ENCODE measurements at places on chromosomes 12 and 14.

GRCh38 chr12:63238892-63239291 lies 87.9 kb upstream of the AVPR1A start:
- no peak for DNase-seq

DNA sequence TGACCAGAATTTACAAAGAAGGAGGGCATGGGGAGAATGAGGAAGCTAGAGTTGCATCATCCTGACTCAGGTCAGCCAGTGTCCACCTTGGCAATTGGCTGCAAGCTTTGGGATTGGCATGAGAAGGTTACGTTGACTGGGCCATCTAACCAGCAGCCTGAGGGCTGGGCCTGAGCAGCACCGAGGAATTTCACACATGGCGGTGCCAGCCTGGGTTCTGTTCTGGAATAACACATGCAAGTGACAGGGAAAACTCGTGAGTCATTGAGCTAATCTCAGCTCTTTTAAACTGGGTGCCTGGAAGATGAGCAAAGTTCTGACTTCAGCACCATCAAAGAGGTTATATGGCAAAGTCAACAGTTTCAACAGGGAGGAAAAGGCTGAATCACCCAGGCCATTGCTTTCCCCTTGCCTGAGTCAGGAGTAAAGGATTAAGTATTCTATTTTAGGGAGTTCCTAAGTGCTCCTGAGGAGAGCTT lies 543.2 kb upstream of the TBX3 start:
- peak; percentile 87 for DNase-seq

DNA sequence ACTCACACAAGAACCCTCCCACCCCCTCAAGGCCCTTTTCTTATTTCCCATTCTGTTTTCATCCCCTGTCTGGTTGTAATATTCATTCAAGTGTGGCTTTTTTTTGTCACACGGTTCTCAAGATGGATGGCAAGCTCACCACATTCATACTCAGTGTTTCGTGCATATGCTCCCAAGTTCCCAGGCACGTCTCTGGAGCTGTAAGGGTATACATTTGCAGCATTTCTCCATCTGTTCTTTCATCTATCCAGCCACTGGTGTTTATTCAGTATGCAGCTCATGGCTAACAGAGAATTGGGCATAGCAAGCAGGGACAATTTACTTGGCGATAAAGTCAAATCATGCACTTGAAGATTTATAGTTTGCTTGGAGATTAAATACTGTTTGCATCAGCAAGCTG lies 212.1 kb downstream of the GRIN2B start:
- no peak for DNase-seq

DNA sequence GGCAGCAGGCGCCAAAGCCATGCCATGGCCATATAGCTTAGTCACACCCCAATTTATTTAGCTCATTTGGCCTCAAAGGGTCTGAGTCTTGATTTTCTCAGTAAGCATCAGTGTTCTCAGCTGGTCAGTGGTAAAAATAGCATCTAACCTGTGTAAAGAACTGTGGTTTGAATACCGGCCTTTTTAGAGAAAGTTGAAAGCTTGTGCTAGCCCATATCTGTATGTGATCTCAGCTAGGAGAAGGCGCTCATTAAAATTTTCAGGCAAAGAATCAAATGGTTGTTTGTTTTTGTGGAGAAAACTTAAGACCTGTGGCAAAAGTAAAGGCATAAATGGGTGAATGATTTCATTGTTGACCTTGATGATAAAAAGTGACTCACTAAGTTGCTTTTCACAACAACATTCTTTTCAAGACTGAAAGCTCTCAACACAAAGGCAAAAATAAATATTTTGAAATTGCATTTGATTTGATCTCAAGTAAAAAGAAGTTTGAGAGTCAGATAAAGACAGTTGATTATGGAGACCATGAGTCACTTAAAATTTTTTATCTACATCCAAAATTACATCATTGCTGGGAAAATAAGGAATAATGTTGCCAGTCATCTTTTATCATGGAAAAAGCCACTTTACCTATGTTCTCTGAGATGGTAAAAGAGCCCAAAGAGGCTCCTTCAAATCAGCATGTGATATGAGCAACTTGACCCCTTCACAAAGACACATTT lies 128.5 kb upstream of the RGS6 start:
- DNase-seq, result peak; percentile 47

- DNase-seq, result no peak
Measured at GRCh38 chr12:65607401-65607841, 216.9 kb upstream of the HMGA2 start.

DNA sequence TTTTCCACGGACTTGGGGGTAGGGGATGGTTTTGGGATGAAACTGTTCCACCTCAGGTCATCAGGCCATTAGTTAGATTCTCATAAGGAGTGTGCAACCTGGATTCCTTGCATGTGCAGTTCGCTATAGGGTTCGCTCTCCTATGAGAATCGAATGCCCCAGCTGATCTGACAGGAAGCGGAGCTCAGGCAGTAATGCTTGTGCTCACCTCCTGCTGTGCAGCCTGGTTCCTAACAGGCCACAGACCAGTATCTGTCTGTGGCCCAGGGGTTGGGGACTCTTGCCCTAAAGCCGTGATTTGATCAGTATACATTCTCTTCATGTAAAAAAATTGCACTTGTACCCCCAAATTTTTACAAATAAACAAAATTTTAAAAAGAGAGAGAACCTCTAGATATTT lies 219.4 kb upstream of the CPNE8 start:
- DNase-seq, result no peak

DNA sequence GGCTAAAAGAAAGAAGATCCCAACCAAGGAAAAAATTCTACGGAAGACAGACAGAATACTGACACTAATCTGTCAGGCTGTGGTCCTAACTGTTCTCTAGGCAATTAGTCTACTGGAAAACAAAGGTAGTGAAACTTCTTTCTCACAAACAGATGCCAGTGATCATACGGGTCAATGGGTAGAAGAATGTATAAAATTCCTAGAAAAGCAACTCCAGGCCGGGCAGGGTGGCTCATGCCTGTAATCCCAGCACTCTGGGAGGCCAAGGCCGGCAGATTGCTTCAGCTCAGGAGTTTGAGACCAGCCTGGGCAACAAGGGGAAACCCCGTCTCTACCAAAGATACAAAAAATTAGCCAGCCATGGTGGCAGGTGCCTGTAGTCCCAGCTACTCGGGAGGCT lies 64.8 kb downstream of the HECTD4 start:
- DNase-seq, result no peak

DNA sequence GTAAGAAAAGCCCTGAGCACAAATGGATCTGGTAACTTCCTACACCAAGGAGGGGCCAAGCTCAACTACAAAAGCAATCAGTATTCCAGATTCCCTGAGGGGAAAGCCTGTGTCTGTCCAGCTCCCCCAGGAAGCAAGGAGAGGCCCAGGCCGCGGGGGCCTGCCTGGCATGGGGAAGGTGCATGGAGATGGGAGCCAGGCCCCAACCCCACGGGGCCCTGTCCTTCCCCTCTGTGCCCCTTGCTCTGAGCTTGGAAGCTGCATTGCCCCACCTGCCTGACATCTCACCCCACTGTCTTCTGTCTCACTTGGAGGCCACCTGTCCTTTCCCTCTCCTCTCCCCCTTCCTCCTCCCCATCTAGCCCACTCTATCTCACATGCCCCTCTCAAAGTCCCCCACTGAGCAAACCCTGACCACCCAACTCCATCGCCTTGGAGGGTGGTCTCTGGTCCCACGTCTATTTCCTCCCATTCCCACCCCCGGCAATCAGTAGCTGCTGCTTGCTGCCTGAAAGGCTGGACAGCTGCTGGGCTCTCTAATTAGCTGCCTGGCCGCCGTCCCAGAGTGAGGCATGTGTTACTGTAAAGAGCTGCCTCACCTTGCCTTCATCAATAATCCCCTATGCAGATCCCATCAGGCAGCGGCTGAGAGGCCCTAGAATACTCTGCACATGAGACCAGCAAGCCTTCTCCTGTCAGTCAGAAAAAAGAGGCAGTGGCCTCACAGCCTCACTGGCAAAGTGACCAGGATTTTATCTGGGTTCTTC lies 3.4 kb upstream of the TMEM229B start:
- DNase-seq, result no peak

GRCh38 chr14:57246933-57247657 lies 21.6 kb downstream of the EXOC5 start:
- DNase-seq, result peak; percentile 34

DNA sequence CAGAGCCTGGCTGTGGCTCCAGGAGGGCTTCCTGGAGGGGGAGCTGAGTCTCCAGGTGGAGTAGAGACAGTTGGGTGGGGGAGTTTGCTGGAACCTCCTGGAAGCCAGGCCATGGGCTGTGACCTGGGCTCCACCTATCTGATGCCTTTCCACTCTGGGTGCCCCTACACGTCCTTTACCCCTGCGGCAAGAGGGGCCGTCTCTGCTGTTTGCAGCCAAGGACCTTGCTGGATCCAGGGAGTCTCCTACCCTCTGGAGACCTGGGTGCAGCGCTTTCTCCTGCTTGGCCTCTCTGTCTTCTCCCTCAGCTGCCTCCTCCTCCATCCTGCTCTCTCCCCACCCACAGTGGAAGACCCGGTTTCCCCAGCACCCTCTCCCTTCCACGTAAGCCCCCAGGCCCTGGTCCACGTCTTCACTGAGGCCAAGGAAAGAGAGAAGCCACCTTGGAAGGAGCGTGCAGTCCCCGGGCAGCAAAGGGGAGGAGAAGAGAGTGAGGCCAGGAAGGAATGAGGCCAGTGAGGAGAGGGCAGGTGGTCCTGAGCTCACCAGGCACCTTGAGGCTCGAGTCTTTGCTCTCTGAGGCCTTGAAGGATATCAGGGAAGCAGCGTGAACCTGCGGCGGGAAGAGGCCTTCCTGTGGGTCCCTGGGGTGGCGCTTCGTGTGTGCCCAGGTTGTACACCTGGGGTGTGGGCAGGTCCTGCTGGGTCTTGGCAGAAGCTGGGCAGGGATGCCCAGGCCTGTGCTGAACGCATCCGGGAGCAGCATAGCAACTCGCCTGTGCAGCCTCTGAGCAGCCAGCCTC lies 294.3 kb upstream of the RTL1 start:
- DNase-seq, result no peak

GRCh38 chr12:69329669-69330428 lies 18.3 kb upstream of the LYZ start:
- DNase-seq, result no peak

DNA sequence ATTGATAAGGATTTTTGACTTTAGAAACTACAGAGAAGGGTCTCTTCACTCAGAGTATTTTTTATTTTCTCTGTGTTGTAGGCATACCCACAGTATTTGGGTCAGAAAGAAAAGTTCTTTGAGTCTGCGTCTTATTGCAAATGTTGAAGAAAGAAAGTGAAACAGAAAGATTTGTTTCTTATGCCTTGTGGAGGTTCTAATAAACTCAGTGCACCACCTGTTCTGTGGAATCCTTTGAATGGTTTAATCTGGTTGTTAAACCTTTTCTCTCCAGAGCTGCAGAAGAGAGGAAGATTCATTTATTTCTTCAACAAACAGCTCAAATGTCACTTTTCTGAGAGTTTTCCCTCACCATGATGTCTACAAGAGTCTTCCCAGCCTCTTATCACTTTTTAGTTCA lies 146.6 kb upstream of the PLEKHG7 start:
- DNase-seq, result no peak

- DNase-seq, result no peak
Measured at GRCh38 chr14:78197051-78197450, 26.9 kb downstream of the NRXN3 start.

DNA sequence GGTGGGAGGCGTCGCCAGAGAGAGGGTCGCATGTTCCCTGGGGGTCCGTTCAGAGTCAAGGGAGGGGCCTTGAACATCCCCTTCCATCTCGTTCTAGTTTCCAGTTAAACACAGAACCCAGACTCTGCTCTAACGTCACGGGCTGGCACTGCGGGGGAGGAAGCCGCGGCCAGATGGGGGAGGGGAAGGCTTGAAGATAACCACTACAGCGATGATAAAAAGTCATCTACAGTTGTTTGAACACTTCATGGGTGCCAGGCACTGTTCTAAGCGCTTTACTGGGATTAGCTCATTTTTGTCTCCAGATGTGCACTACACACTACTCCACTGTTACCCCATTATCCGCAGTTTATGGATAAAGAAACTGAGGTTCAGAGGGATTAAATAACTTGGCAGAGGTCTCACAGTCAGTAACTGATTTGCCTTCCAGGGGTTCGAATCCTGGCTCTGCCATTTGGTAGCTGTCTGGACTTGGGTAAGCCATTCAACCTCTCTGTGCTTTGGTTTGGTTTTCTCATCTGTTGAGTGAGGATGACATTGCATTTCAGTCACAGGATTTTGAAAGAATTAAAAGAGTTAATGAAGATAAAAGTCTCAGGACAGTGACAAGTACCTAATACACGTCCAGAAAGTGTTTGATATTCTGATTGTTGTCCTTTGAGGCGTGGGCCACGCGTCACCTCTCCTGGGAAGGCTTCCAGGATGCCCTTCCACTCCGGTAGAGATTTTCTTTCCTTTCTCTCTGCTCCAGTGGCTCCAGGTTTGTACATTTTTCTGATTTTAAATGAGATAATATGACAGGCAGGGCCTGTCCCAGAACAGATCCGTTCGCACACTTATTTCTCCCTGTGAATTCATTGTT lies 798 bp upstream of the RASAL1 start:
- no peak for DNase-seq

DNA sequence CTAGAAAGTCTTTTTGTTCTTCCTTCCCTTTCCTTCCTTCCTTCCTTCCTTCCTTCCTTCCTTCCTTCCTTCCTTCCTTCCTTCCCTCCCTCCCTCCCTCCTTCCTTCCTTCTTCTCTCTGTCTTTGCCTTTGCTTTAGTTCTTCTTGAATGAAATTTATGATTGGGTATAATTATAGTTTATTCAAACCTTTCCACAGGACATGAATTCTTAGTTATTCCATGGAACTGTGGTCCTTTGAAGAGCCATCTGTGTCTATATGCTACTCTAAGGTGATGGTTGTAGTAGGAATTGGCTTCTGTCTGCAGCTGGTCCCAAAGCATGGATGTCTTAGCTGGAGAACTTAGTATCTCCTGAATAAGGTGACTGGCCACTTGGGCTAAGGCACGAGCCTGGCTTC lies 64.8 kb downstream of the IGF1 start:
- DNase-seq, result no peak

- DNase-seq, result no peak
Measured at GRCh38 chr14:33357225-33358010, 418.7 kb downstream of the NPAS3 start.

- DNase-seq, result no peak
Measured at GRCh38 chr12:123936956-123937706, 35.5 kb downstream of the CCDC92 start.

GRCh38 chr12:48969833-48970701 lies 1.5 kb downstream of the WNT10B start:
- DNase-seq, result no peak

All from GM04503 (cell line).